ENCODE measurements at places on chromosomes 5 and 9.

DNA sequence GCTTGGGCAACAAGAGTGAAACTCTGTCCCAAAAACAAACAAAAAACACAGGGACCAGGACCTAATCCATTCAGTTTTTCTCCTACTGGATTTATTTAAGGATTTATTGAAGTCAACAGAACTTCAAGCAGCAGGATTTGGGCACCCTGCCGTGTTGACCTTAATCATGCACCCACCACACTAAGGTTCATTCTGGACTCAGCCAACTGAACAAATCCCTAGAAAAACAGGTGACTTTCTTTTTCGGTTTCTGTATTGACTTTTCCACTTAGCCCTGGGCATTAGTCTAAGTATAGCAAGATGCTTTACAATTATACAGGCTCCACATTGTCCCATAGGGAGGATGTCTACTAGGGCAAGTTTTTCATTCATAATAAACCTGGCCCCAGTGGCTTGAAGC, 30.0 kb downstream of the ZNF131 start:
- DNase-seq = no peak

DNA sequence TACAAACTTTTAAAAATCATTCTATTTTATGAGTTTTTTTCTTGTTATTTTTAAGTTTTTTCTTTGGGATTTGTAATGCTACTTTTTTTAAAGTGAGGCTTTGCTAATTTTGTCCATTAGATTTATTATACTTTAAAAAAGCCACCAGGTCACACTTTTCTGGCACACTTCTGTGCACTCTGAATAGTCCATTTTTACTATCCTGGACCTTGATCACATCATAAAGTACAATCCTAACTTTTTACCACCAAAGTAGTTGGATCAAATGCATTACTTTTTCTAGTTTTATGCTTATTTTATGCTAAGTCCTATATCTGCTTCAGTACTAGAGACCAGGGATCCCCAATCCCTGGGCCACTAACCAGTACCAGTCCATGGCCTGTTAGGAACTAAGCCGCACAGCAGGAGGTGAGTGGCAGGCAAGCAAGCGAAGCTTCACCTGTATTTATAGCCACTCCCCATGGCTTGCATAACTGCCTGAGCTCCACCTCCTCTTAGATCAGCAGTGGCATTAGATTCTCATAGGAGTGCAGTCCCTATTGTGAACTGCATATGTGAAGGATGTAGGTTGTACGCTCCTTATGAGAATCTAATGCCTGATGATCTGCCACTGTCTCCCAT, 16.0 kb downstream of the FRRS1L start:
- DNase-seq = no peak

DNA sequence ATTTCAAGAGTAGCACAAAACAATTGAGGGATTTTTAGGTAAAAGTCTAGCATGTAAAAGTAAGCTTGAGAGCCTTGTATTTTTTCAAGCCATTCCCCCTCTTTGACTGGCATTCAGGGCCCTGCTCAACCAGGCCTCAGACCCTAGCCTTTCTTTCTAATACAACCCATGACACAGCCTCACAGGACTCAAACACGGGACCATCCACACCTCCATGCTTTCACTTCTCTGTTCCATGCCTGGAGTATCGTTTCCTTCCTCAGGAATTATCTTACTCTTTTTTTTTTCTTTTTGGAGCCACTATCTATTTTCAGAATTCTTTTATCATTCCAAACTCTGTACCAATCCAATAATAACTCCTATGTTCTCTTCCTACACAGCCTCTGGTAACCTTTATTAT, 560.2 kb upstream of the CLINT1 start:
- no peak for DNase-seq

DNA sequence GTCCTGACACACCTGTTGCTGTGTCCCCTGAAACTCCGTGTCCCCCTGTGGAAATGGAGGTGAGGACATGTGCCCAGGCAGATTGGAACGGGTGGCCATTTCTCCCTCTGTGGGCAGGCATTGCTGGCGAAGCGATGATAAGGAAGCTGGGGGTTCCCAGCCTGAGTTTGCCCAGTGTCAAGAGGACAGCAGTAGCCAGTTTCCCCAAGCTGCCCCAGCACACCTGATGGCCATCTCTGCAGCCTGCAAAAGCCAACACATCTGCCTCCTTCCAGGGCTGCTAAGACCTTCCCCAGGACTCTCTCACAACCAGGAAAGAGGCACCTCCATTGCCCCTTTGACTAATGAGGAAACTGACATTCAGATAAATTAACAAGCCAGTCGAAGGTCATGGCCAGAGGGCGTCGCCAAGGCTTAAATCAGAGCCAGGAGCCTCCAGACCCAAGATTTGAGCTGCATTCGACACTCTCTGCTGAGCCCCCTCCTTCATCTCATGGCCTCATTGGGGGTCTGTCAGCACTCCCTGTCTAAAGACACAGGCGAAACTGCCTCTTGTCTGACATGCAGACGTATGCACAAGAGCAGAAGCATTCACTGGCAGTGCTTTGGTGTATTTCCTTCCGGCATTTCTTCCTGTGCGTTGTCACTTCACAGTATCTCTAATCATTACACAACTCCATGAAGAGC, 10.4 kb upstream of the WNK2 start:
- no peak for DNase-seq

DNA sequence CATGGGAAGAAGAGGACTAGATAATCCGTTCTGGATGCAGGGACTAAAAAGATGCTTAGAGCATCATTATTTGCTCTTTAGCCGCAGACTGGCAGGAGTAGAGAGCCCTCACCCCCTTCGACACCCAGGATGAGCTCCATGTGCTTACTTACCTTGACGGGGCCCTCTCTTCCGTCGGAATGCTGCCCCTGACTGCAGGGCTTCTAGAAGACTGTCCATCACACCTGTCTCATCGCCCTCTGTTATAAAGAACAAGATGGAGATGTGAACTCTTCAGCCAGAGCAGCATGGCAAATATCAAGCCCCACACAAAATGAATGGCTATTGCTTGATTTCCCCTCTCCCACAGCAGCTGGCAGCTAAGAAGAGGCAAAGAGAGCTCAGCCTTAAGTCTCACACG, 35.1 kb downstream of the PCDHGC5 start:
- DNase-seq = no peak

GRCh38 chr5:10301266-10301665, 6.4 kb downstream of the CMBL start:
- no peak for DNase-seq

DNA sequence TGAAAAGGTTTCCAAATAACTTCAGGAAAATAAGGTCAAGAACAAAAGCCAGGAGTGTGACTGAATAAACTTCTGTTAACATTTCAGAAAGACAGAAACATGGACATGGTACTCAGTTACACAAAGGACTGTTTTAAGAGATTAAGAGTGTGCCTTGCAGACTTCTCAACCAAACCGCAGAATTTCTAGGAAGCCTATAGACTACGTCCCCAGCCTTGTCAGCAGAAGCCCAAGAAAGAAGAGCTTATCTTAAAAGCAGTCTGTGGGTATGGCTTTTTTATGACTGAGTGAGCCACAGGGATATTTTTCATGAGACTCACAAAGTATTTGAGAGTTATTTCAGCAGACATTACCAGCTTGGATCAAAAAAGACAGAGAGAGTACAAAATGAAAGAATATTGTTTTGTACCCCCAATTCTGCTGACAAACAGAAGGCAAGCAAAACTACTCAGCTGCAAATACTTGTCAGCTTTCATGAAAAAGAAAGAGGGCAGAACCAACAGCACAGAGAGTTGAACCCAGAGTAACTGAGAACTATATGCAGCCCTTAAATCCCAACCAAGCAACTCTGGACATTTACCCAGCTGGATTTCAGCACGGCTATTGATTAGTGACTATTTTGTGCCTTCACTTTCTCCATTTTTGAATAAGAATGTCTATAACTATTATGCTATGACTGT, 711.0 kb upstream of the CTNND2 start:
- no peak for DNase-seq

GRCh38 chr9:127241354-127241753, 23.2 kb upstream of the GARNL3 start:
- no peak for DNase-seq

GRCh38 chr9:8221462-8221861, 421.9 kb upstream of the DMAC1 start:
- no peak for DNase-seq

- DNase-seq = no peak
These were observed 126.2 kb upstream of the PLCXD3 start for GRCh38 chr5:41636605-41637004.

DNA sequence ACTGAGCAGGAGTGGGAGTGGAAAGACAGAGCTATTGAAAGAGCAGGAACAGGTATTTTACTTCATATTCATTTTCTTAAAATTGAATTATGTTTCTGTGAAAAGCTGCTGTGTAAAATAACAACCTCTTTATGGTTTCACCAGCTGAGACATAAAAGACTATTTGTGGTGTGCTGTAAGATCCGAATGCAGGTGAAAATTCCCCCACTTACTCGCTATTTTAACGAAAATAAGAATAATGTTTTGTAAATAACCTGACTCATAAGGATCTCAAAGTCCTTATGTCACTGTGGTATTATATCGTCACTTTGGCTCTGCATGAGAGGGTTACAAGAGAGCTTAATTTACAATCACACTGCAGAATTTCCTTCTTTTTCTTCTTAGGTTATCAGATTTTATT, 65.3 kb upstream of the NFIB start:
- no peak for DNase-seq

GRCh38 chr5:82309091-82309531, 31.0 kb upstream of the RPS23 start:
- no peak for DNase-seq

- DNase-seq = no peak
These were observed 232.4 kb downstream of the SAXO1 start for GRCh38 chr9:18800579-18800978.

DNA sequence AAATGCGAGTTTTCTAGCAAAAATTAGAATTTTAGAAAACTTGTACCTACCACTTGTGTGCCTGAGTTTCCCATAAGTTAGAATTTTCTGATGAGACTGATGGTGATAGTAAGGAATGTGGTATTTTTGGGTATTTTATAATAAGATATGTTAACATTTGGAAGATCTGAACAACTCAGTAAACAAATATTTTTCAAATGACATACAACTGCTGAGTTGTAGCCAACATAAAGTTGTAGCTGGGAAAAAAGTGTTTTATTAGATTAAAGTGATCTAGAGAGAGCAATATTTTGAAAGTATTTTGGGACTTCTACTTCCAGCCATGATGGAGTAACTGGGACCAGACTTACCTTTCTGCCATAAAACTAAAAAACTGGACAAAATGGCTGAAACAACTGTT, 37.9 kb downstream of the GEMIN5 start:
- no peak for DNase-seq

- DNase-seq = no peak
These were observed 7.1 kb downstream of the NFX1 start for GRCh38 chr9:33297432-33297831.

- DNase-seq = no peak
These were observed 393.1 kb downstream of the TAF11L14 start for GRCh38 chr5:18027241-18027867.

- DNase-seq = no peak
These were observed 3.0 kb upstream of the SLC6A7 start for GRCh38 chr5:150186897-150187296.
